Lung (tissue), 17 donors: ENCODE measurements at places on chromosomes 3 and 15. TPM values are rescaled to one million over a fixed set of nuclear protein-coding genes. Genes with fewer than 3 reads are reported as not detected.

- peak; percentile 31 for DNase-seq
Measured at GRCh38 chr15:74403991-74404563, 29.7 kb downstream of the SEMA7A start.

DNA sequence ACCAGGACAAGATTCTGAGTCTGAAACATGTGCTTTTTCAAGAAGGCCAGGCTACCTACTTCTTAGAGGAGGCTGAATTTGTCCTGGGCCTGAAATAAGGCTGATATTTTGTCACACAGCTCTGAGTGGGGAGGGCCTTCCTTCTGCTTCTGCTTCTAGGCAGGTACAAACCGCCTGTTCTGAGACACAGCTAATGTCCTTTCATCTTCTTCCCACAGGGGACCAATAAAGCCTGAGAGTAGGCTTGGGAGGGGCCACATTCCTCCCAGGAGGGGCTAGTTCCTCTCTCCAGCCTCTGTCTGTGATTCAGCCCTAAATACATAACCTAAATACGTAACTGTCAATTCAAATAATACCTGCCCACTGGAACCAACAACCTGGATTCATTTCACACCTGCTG, 34.8 kb downstream of the CRYGS start:
- no peak for DNase-seq

DNA sequence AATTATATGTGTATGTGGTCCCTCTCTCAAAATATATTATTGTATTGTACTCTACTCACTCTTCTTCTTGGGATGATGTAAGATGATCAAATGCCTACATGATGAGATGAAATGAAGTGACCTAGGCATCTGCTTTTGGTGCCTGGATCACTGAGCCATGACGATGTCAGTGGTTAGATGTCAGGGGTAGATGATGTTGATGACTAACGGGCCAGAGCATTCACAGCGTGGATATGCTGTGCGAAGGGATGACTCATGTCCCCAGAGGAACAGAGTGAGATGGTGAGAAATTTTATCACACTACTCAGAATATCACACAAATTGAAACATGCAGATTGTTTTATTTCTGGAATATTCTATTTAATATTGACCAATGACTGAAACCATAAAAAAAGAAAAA, 233.9 kb upstream of the CADM2 start:
- no peak for DNase-seq

DNA sequence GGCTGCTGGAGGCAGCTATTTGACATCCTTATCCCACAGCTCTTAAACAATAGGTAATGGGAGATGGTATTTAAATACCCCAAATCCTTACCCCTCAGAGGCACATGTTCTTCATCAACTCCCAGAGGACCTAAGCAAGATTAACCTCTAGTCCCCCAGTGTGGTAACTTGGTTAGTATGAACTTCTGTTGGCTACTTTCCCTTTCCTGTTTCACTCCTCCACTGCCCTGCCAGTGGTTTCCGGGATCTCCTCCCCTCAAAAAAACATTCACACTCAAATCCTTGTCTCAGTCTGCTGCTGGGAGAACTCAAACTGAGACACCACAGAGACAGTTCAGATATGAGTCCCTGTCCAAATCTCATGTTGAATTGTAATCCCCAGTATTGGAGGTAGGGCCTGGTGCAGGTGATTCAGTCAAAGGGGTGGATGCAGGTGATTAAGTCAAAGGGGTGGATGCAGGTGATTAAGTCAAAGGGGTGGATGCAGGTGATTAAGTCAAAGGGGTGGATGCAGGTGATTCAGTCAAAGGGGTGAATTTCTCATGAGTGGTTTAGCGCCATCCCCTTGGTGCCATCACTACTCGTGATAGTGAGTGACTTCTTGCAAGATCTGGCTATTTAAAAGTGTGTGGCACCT, 335.0 kb upstream of the CTNNB1 start:
- no peak for DNase-seq

DNA sequence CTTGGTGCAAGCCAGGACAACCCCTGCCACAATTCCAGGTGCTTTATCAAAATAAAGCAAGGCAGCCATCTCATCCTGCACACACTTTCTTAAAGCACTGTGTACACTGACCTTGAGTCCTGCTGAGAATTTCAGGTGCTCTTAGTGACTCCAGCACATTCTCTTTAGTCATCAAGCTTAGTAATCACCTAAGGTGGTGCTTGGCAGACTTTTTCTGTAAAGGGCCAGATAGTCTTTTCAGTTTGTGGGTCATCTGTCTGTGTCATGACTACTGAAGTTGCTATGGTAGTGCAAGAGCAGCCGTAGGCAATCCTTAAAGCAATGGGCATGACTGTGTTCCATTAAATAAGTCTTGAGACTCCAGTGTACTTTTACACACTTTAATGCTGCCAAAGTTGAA, 36.4 kb downstream of the RIOX2 start:
- no peak for DNase-seq

GRCh38 chr3:111862415-111862814, 3.4 kb downstream of the PHLDB2 start:
- DNase-seq = no peak

GRCh38 chr3:80187981-80188380, 420.2 kb upstream of the ROBO1 start:
- no peak for DNase-seq

DNA sequence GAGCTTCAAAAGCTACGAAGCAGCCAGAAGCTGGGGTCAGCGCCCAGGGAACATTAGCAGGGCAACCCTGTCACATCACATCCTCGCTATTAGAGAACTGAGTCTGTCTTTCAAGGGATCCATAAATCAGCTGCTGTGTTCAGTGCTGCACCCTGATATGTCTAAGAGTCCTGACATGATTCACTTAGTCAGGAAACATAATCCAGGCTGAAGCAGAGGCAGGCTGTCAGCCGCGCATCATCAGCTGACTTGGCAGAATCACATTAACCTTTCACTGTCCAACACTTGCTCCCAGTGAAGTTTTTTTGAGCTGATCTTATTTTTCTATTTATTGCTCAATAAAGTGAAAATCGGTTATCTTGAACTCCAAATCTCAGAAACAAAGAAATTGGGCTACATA, 23.5 kb downstream of the MYH15 start:
- DNase-seq = peak; percentile 59

DNA sequence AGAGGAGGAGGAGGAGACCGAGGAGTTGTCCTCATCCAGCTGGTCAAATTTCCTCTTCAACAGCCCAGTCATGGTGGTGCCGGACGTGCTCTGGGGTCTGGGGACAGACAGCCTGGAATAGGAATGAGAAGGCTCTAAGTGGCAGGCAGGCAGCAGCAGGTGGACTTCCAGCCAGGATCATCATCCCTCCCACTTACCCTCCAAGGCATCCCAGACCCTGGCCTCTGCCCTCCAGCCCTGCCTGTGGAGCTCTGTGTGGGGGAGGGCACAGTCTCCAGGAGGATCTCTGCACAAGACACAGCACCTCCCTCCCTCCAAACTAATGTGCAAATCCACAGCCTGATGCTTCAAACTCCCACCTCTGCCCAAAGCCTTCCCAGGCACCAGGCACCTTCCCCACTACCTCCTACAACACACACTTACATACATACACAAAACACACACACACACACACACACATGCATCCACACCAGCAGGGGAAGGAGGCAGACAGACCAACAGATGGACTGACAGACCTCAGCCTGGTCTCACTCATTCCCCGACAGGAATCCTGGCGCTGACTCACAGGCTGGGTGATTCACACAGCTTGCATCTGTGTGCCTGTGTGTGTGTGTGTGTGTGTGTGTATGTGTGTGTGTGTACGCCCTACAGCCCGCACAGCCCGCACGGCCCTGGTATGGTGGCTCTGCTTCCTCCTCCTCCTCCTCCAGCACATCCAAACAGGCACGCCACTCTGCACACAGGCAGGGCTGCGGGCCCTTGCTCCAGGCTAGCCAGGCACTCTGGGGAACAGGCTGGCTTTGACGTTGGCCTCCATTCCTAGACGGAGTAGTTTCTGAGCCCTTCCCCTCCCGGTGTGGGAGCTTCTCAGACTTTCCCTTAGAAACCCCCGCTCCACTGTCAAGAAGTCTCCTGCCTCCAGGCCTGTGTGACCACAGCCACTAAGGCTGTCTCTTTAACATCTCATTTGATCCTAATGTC, 6.5 kb downstream of the CSRNP1 start:
- peak; percentile 61 for DNase-seq

GRCh38 chr3:31936420-31937060, 44.5 kb downstream of the OSBPL10 start:
- DNase-seq = no peak

DNA sequence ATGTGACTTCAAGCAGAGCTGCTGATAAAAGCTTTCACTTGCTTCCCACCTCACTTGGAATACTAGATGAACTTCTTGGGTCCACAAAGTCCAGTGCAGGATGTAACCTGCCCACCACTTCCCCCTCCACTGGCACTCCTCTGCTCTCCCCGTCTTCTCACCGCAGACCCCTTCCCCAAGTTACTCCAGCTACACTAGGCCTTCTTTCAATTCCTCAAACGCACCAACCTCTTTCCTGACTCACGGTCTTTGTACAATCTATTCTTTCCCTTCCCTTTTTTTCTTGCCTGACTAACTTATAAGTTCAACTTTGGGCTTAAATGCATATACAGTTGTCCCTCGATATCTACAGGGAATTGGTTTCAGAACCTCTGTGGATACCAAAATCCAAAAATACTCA, 5.2 kb upstream of the ATP13A3 start:
- DNase-seq = no peak

- peak; percentile 90 for DNase-seq
Measured at GRCh38 chr15:90249203-90249863, at the start of gene TTLL13. Gene TTLL13 (plus strand): TSS chr15:90249556. CDS start chr15:90250631, 1,075 bp downstream.

- no peak for DNase-seq
Measured at GRCh38 chr15:78312957-78313356, 13.5 kb upstream of the SKIC8 start.

STAC gene
- 3.1 TPM for total RNA-seq

SAMMSON gene
- not detected for total RNA-seq

ITGB5 gene
- 126 TPM for total RNA-seq

FAM81A gene
- 2.9 TPM for total RNA-seq

CCDC54 gene
- not detected for total RNA-seq
